ENCODE measurements at places on chromosomes 16 and 17. TPM values are rescaled to one million over a fixed set of nuclear protein-coding genes. Genes with fewer than 3 reads are reported as not detected.
A peak's percentile ranks its signal among the peaks of the same experiment; 100 is the strongest.

DNA sequence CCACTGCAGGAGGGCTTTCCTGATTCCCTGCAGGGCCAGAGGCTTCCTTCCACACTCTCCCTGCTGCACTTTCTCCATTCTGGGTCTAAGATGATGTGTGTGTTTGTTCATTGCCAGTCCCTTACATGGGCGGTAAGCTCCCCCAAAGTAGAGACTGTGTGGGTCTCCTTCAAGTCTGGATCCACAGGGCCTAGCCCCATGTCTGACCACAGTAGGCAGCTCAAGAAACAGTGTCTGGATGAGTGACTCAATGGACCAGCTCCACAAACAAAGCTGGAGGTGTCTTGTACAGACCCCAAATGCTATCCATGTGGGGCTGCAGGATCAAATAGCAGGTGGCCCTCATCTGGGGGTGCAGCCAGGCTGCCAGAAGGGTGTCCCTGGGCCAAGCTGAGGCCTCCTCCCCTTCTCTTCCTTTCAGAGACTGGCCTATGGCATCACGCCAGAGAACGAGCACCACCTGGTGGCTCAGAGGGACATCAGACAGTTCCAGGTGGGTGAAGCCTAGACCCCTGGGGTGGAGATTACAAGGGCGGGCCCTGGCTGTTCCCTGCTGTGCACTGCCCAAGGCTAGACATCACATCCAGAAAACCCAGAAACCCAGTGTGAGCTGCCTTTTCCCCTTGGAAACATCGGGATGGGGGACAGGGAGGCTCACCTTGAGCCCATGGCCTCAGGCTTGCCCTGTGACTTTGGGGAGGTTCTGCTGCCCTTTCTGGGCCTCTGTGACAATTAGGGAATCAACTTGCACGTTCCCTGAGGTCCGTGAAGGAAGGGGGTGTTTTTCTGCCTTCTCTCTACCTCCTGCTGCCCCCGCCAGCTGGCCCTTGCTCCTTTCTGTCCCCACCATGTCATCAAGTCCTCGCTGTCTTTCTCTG lies 45.9 kb downstream of the SLC6A2 start:
- H3K4me1 ChIP-seq = no peaks in the 10 kb centered on the region
- DNase-seq = peak; percentile 12
- H3K4me3 ChIP-seq = no peak overlapping the region
- H3K36me3 ChIP-seq = no peaks in the 10 kb centered on the region
- H3K27me3 ChIP-seq = no peaks in the 10 kb centered on the region

SULT1A2 gene
- total RNA-seq = 0.49 TPM

- no peak for DNase-seq
- peak overlapping the region; percentile 61 for H3K27ac ChIP-seq
- H3K36me3 ChIP-seq = no peaks in the 10 kb centered on the region
- peaks cover 3% of the 10 kb centered on the region for H3K27me3 ChIP-seq
- peaks cover 29% of the 10 kb centered on the region for H3K4me1 ChIP-seq
Measured at GRCh38 chr17:62725791-62726249, 82.3 kb downstream of the MARCHF10 start.

DNA sequence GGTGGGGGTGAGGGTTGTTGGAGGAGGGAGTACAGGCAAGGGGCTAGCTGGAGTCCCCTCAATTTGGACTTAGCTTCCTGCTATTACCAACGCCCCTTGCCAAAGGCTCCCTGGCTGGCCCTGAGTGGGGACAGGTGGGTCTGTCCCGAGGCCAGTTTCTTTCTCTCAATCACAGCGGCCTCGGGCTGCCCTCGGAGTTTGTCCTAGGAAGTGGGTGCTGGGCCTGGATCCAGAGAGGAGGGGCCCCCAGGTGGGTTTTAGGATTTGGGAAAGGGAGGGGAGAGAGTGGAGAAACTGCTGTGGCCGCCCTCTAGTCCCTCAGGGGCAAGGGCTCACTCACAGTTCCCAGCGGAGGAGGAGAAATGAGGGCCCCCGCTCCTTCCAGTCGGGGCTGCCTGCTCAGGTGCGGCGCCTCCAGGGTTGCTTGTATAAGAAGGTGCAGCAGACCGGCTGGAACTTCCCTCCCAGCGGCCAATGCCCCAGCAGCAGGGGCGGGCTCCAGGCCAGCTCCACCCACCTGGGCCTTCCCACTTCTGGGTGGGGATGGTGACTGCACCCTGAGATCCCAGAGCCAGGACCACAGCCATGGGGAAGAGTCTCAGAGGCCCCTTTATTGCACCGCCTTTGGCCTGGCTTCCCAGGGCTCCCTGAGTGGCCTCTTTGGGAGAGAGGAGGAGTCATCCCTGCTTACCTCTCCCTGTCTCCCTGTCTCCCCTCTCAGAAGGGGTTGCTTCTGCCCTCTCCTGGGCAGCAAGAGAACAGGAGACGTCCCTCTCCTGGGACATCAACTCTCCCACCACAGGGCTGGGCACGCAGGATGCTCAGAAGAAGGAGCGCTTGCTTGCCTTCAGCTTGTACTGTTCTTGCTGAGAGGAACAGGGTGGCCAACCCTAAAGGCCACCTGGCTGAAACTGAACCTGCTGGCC lies 112.0 kb upstream of the SMURF2 start:
- H3K36me3 ChIP-seq = no peaks in the 10 kb centered on the region
- H3K27ac ChIP-seq = no peak overlapping the region
- H3K4me3 ChIP-seq = no peak overlapping the region
- peaks cover 10% of the 10 kb centered on the region for H3K4me1 ChIP-seq
- H3K27me3 ChIP-seq = no peaks in the 10 kb centered on the region
- DNase-seq = no peak

PPY gene
- not detected for total RNA-seq

- H3K4me1 ChIP-seq = peaks cover 11% of the 10 kb centered on the region
- H3K27me3 ChIP-seq = no peaks in the 10 kb centered on the region
- no peak overlapping the region for H3K4me3 ChIP-seq
- H3K27ac ChIP-seq = no peak overlapping the region
- no peaks in the 10 kb centered on the region for H3K36me3 ChIP-seq
Measured at GRCh38 chr17:58528443-58528842, 14.0 kb upstream of the MTMR4 start.

- H3K4me1 ChIP-seq = no peaks in the 10 kb centered on the region
- H3K4me3 ChIP-seq = no peak overlapping the region
- no peak overlapping the region for H3K27ac ChIP-seq
- no peak for DNase-seq
Measured at GRCh38 chr16:49337814-49338350, 35.7 kb upstream of the C16orf78 start.

- H3K4me3 ChIP-seq = no peak overlapping the region
- no peak for DNase-seq
- H3K27me3 ChIP-seq = no peaks in the 10 kb centered on the region
- no peaks in the 10 kb centered on the region for H3K4me1 ChIP-seq
Measured at GRCh38 chr17:3282901-3283300, 15.3 kb downstream of the OR3A1 start.

DNA sequence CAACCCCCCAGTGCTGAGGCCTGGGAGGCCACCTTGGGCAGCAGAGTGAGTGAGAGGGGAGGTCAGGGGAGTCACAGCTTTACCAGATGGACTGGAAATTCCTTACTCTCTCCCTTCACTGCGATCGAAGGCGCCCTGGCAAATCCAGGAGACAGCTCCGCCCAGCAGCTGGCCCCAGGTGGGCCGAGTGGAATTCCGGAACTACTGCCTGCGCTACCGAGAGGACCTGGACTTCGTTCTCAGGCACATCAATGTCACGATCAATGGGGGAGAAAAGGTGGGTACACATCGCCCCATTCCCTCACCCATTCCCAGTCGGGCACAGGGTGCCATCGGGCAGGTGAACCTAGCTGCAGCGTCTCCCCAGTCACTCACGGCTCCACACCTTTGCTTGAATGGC lies 91.6 kb downstream of the ABCC6 start:
- no peak for DNase-seq
- H3K27me3 ChIP-seq = no peaks in the 10 kb centered on the region
- H3K36me3 ChIP-seq = peaks cover 55% of the 10 kb centered on the region
- H3K27ac ChIP-seq = no peak overlapping the region
- no peak overlapping the region for H3K4me3 ChIP-seq
- no peaks in the 10 kb centered on the region for H3K4me1 ChIP-seq

DNA sequence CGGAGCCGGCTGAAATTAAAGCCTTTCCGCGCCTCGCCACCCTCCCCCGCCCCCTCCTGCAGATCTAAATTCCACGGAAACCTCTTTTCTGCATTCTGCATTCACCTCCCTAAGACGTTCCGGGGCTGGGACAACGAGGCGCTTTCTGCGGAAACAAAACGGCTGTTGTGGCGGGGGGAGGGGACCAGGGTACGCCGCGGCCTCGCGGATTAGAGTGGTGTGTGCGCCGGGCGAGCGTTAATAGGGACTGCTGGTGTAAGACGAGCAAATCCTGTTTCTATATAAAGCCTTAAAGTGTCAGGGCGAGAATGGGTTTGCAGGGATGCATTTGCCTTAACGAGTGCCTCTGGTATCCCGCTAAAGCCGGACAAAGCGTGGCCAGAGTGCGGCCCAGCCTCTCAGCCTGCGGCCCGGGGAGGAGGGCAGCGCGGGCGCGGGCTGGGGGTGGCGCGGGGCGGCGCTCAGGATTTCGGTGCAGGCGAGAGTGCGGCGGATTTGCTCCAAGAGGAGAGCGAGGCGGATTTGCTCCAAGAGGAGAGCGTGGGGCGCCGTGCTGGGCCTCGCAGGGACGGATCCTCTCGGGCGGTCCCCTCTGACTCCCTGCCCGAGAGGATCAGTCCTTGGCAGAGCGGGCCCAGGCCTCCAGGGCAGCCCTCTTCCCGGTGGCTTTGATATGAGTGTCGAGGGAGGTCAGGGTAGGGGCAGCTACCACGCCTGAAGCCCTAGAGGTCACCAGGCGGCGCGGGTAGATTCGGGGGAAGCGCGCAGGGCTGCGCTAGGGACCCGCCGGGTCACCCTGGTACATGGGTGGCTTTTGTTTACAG lies 5.1 kb downstream of the BAHCC1 start:
- no peaks in the 10 kb centered on the region for H3K36me3 ChIP-seq
- peaks cover 53% of the 10 kb centered on the region for H3K27me3 ChIP-seq
- H3K4me1 ChIP-seq = peaks cover 44% of the 10 kb centered on the region
- no peak overlapping the region for H3K4me3 ChIP-seq
- DNase-seq = no peak

- H3K27me3 ChIP-seq = no peaks in the 10 kb centered on the region
- no peak overlapping the region for H3K4me3 ChIP-seq
- no peak for DNase-seq
- H3K27ac ChIP-seq = no peak overlapping the region
- no peaks in the 10 kb centered on the region for H3K36me3 ChIP-seq
Measured at GRCh38 chr16:87216841-87217275, 100.3 kb downstream of the C16orf95 start.

DNA sequence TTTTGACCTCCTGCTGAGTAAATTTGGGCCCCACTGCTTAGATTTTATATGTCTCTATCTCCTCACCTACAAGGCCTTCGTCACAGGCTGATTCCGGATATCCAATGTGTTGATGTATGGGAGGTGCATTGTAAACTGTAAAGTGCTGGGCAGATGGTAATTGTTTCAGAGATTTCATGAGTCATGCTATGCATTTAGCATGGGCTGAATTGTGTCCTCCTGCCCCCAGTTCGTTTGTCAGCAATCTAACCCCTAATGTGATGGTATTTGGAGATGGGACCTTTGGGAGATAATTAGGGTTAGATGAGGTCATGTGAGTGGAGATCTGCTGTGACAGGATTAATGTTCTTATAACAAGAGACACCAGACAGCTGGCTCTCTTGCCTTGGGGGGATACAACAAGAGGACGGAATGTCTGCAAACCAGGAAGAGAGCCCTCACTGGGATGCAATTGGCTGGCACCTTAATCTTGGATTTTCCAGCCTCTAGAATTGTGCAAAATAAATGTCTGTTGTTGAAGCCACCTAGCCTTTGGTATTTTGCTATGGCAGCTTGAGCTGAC lies 101.8 kb upstream of the NLRP1 start:
- no peaks in the 10 kb centered on the region for H3K27me3 ChIP-seq
- no peak overlapping the region for H3K27ac ChIP-seq
- no peak for DNase-seq
- H3K4me3 ChIP-seq = no peak overlapping the region

DNA sequence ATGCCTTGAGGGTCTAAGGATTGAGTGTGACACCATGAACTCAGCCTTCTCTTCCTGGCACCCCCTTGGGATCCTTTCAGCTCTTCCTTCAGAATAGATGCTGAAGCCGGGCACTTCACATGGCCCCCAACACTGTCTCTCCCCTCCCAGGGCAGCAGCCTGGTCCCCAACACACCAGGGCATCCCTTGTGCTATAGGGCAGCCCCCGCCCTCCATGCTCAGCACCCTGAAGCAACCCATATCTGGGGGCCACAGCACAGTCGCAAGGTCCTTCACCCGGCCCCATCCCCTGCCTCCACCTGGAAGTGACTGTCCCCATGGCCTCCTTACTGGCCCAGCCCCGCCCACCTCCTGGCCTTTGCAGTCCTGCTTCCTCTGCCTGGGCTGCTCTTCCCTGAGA lies 143.1 kb downstream of the C16orf95 start:
- H3K4me3 ChIP-seq = no peak overlapping the region
- no peak for DNase-seq
- H3K4me1 ChIP-seq = no peaks in the 10 kb centered on the region
- H3K27ac ChIP-seq = no peak overlapping the region
- no peaks in the 10 kb centered on the region for H3K36me3 ChIP-seq

FAM20A gene
- total RNA-seq = not detected

GRCh38 chr17:36888236-36888951 lies 48.9 kb upstream of the LHX1 start:
- DNase-seq = no peak
- H3K36me3 ChIP-seq = no peaks in the 10 kb centered on the region
- no peaks in the 10 kb centered on the region for H3K4me1 ChIP-seq
- H3K4me3 ChIP-seq = no peak overlapping the region

GRCh38 chr17:38725066-38725465 lies 5.1 kb upstream of the CISD3 start:
- no peak for DNase-seq
- H3K4me3 ChIP-seq = no peak overlapping the region
- no peaks in the 10 kb centered on the region for H3K27me3 ChIP-seq
- no peak overlapping the region for H3K27ac ChIP-seq

DNA sequence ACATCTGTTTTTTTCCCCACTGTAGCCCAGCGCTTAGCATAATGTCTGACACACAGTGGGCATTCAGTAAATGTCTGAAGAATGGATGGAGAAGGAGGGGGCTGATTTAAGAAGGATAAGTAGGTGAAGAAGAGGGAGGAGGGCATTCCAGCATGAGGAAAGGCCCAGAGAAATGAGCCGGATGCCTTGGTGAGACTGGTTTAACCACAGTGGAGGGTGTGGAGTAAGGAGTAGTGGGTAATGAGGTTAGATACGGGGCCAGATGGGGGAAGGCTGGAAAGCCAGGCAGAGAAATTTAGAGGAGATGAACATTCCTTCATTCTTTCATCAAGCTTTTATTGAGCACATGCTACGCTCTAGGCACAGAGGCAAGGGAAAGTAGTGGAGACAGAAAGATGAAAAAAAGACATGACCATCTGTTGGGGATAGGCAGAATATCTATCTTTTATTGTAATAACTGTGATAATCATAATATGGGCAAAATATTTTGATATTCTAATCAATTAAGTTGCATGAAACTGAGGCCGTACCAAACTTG lies 43.7 kb upstream of the NFAT5 start:
- H3K36me3 ChIP-seq = no peaks in the 10 kb centered on the region
- H3K27ac ChIP-seq = no peak overlapping the region
- no peaks in the 10 kb centered on the region for H3K27me3 ChIP-seq

GRCh38 chr17:28335959-28336871 lies 654 bp downstream of the TNFAIP1 start:
- H3K27me3 ChIP-seq = no peaks in the 10 kb centered on the region
- no peak for DNase-seq
- peaks cover 30% of the 10 kb centered on the region for H3K4me1 ChIP-seq
- peaks cover 20% of the 10 kb centered on the region for H3K36me3 ChIP-seq
- H3K4me3 ChIP-seq = peak overlapping the region; percentile 38

All from CD4-positive, alpha-beta memory T cell (primary cell).